ENCODE measurements at places on chromosomes 7 and 10.

GRCh38 chr10:94276140-94276539 lies 86.6 kb downstream of the NOC3L start:
- no peak for DNase-seq

- DNase-seq = no peak
These were observed 111.8 kb downstream of the VIPR2 start for GRCh38 chr7:159032753-159033472.

DNA sequence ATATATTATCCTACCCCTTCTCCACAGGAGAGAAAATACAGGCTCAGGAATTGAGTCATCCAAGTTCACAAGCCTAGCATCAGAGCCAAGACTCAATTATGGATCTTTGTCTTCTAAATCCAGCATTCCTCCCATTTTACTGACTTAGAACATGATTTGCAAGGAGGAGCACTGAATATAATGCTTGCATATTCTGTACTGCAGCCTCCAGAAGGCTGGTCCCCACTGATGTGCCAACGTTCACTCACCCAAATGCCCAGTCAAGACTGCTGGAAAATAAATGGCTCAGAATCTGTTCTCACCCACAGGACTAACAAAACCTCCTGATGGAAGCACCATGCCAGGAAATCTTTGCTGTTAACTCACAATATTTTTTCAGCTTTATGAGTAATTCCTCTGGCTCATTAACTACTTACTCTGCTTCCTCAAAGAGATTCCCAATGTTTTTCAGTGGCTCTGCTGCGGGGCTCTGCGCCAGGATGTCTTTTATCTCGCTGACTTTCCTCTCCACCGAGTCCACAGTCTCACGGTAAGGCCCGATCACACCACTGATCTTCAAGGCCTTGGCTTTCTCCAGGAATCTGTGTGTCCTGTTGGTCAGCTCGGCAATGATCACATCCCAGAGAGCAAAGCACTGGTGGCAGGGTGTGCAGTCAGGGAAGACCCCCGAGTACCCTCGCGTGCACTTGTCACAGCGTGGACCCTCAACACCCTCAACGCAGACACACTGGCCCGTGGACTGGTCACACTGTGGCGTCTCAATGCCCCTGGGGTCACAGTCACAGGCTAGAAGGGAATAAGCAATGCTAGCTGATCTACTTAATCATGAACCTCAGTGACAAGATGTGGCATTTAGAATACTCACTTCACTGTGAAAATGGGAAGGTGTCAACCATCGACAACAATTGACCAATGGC lies 48.8 kb downstream of the DLD start:
- DNase-seq = peak; percentile 24

DNA sequence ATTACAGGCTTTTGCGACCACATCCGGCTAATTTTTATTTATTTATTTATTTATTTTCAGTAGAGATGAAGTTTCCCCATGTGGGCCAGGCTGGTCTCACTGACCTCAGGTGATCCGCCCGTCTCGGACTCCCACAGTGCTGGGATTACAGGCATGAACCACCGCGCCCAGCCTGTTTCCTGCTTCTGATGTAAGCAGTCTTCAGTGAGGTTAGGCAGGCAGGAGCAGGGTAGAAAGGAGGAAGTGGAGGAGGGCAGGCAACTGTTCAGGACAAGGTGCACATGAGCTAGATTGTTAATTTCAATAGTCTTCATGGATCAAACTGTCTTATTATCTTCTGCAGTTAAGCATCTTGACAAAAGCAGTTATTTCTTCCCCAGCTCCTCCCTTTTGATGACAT lies 605.0 kb downstream of the CCSER2 start:
- DNase-seq = no peak

- no peak for DNase-seq
These were observed 11.5 kb downstream of the TMEM176B start for GRCh38 chr7:150788474-150789269.

- no peak for DNase-seq
These were observed 147.9 kb downstream of the PLXNA4 start for GRCh38 chr7:132428247-132428919.

DNA sequence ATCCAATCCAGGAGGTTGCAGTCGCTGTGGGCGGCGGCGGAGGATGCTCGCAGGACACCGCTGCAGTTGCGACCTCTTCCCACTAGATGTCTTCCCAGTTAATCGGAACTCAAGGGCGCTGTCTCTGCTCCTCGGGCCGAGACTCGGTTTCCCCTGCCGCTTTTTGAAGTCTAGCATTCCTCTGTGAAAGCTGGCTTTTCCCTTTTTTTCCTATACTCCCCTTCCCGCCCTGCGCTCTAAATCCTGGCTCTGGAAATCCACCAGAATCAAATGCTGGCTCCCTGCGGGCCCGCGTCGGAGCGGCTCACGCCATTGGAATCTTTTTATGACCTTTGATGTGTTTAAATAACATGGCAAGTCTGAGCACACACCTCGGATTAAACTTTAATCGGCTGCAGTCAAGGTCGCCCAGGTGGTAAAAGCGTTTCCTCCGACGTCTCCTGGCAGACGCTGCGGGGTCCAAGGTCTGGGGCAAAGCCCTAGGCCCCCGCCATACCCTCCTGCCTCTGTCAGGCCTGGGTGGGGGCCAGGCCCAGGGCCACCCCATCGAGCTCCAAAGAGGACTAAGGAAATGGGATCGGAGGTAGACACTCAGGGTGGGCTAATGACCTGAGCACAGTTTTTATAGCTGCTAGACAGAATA lies 10.7 kb upstream of the HOXA13 start:
- DNase-seq = no peak

GRCh38 chr10:22657566-22658225 lies 56.7 kb downstream of the PIP4K2A start:
- DNase-seq = no peak

GRCh38 chr7:78587443-78588044 lies 789.0 kb downstream of the PHTF2 start:
- no peak for DNase-seq

DNA sequence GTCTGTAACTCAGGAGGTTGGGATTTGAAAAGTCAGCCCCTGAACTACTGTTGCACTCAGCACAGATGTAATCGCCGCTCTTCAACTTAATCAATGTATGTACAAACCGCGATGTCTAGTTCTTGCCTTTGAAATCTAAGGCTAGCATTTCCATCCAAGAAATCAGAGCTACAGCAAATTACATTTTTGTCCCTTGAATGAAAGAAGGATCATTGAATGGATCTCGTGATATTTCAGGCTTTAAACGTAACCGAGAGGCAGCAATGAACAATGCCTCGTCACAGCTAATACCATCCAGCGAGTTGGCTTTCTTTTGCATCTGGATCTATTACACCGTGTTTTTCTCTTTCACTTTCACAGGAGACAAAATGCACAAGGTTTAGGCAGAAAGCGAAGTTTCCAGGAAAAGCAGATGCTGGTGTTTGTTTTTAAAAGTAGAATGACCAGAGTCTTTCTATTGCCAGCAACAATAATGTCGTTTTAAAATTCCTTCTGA lies 5.5 kb downstream of the SKIDA1 start:
- no peak for DNase-seq

DNA sequence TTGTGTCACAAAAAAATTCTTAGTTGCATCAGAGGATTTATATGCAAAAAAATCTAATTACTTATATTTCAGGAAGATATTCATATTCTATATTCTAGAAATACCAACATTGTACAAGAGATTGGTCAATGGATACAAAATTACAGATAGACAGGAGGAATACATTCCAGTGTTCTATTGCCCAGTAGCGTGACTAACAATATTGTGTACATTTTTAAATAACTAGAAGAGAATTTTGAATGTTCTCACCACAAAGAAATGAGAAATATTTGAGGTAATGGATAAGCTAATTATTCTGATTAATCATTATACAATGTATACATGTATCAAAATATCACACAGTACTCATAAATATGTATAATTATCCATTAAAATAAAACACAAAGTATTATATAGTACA lies 253.3 kb downstream of the IPMK start:
- DNase-seq = no peak

DNA sequence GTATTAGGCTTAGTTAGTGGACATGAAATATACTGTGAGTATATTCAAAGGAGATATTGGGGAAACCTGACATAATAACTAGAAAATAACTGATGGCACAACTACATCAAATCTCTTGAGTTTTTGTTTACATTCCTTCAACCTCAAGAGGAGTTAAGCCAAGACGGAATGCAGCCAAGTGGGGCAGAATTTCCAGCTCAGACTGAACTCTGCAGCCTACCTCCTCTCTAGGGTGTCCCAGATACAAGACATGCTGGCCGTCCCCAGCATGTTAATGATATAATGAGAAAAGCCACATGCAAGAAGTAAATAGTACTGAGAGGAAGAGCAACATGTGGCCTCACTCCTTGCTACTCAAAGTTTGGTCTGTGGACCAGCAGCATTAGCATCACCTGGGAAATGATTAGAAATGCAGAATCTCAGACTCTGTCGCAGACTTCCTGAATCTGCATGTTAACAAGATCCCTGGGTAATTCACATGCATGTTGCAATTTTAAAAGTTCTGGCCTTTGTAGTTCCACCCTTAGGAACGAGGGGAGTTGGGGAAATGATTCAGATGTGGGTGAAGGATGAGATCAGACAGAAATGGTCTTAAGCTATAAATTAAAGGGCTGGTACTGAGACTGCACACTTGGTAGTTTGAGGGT lies 118.4 kb upstream of the CACUL1 start:
- DNase-seq = no peak

DNA sequence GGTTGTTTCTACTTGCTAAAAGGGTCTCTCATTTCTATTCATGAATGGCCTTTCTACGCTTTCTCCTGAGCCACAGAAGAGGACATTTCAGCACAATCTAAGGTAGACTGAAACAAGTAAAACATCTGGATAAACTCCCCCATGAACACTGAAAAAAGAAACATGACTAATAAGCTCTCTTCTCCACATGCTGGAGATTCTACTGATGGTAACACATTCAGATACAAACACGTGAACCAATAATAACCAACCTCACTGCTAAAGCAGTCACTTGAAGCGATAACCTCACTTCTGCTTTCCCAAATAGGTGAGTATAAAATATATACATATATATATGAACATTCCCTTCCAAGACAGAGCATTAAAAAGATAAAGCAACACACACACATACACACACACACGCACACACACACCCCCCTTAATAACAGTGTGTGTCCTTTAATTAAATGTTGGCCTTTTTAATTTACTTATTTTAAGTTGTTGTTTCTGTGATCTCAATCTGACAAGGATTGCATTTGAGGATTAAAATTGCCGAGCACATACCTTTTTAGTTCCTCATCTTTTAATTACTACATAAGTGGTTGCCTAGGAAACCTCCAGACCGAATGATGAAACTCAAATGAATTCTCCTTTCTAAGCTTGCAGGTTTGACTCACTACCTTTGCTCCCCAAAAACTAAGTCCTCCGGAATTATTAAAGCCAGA lies 292.4 kb upstream of the KLF14 start:
- DNase-seq = no peak

DNA sequence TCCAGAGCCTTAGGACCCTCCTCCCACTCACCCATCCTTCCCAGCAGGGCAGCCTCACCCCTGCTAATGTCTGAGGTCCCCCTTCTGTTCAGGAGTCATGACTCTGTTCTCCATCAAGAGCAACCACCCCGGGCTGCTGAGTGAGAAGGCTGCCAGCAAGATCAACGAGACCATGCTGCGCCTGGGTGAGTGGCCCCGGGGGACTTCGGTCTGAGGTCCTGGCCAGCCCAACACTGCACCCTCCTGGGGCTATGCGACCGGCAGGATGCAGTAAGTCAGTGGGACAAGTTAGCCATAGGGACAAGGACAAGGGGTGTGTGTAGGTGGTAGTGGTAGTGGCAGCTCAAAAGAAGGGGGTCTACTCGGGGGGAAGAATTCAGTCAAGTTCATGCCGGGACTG lies 16.2 kb upstream of the AHCYL2 start:
- no peak for DNase-seq

- DNase-seq = no peak
These were observed 29.3 kb upstream of the KMT2E start for GRCh38 chr7:104984585-104985258.

- no peak for DNase-seq
These were observed 43.5 kb upstream of the CAMK2B start for GRCh38 chr7:44368885-44369284.

DNA sequence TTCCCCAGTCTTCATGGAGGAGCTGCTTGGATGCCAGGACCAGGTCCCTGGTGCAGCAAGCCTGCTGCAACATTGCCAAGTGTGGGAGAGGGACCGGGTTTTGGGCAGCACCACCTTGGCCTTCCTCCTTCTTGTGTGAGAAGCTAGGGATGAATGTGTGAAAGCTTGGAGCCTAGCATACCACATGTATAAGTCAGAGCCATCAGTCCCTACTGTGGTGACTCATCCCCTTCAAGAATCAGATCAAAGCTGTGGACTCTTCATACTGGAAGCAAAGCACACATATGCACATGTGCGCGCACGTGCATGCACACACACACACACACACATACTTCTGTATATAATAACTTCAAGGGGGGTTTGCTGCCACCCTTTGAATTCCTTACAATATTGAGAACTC lies 527.8 kb downstream of the LRMDA start:
- DNase-seq = no peak

DNA sequence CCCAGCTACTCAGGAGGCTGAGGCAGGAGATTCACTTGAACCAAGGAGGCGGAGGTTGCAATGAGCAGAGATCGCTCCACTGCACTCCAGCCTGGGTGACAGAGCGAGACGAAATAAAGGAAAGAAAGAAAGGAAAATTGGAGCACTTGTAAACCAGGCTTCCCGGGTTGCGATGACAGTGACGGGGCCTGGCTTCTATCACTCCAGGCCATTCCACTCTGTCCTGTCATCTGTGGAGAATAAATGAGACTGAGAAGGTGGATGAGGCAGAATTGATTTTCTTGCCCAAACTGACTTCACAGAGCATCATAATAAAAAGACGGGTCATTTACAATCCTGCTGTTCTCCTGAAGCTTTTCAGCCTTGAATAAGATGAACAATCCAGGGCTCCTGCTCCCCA lies 12.1 kb upstream of the KPNA7 start:
- no peak for DNase-seq

DNA sequence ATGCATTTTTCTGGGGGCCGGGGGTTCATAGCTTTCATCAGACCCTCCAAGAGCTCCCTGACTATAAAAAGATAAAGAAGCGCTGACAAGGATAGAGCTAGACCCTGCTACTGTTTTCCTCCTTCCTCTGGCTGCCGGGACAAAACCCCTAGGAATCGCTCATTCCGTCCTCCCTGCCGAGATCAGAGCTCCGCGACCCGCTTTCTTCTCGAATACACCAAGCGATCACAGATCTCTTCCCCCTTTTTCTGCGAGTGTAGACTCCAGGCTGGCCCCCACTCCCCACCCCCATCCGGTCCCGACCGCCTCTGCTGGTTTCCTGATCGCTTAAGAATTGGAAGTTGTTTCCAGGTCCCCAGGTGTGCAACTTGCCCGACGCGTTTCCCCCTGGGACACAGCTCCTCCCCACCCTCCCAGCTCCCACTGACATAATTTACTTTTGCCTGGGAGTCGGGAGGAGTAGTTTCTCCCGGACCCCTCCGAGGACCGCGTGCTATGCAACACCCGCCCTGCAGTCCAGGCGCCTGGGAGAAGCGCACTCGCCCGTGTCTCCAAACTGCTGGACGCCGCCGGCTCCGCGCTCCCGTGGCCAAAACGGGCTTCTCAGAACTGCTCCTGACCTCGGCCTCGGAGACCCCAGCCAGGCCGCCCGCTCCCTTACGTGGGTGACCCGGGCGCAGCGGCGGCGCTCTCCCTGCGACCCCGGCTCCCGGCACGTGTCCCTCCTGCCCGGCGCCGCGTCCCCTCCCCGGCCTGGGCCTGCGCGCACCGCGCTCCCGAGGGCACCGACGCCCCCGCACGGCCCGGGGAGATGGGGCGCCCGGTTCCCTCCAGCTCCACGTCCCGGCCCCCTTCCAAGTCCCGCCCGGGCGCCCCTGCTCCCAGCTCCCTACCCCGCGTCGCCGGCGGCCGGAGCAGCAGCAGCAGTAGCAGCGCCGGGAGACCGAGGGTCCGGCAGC lies 552 bp downstream of the IL15RA start:
- DNase-seq = no peak
